ENCODE measurements at places on chromosomes 2 and 18.

DNA sequence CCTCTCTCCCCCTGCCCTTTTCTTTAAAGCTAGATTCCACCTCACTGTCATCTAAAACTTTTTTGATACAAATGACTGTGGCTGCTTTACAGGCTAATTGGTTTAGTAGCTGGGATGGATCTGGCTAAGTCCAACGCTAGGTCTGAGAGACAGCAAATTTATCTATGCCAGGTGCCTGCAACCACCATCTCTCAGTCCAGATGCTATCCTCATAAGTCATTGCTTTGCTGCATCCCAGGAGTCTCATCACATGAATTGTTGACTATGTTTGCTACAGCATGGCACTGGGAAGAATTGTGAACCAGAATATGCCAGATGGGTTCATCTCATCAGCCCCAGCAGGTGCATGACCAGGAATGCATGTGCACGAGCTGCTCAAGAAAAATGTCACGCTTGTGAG is 100.0 kb upstream of the PID1 start:
- no peak for DNase-seq

DNA sequence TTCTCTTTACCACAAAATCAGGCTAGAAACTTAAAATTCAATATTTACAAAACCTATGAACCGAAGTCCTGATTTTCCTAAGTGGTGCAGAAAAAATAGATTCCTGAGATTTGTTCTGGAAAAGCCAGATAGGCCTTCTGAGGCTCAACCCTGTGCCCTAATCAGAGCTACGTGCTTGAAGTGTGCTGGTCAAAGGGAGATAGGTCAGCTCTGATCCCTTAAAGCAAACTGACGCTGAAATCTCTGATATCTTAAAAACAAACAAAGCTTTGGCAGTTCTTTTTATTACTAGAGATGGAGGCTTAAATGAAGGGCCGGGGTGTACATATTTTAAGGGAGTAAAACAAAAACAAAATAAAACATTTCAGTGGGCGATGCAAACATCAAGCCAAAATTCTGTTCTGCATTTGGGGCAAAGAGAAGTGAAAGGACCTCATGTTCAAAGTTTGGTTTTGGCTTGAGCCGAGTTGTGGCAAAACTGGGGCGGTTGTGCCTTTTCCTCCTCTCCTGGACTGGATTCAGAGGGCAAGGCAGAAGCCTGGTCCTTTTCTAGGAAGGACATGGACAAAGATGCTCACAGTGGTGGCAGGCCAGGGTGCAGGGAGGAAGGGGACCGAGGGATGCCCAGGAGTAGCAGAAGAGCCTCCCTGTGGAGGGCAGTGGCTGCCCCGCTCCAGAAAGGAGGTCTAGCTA is 295.0 kb downstream of the CDCA7 start:
- DNase-seq, result no peak

GRCh38 chr2:100425107-100425506 is 7.6 kb upstream of the CHST10 start:
- DNase-seq, result no peak

DNA sequence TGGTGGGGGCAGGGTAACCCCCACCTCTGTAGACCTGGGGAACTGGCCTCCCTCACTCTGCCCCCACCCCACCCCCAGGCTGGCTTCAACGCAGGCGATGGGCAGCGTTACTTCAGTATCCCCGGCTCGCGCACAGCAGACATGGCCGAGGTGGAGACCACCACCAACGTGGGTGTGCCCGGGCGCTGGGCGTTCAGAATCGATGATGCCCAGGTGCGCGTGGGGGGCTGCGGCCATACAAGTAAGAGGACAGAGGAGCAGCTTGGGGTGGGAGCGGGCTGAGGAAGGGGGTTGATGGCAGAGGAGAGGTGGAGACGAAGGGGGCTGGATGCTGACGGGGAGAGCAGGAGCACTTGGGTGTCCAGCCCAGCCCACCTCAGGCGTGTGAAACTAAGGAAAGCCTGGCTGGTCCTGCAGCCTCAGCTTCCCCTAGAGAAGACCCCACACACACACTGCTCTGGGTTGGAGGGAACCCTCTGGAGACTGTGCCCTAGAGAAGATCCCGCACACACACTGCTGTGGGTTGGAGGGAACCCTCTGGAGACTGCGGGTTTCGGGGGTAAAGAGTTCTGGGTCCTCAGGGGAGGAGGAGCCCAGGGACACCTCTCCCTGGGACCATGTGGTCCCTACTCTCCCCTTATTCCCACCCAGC is 36.2 kb downstream of the SNED1 start:
- DNase-seq, result no peak

DNA sequence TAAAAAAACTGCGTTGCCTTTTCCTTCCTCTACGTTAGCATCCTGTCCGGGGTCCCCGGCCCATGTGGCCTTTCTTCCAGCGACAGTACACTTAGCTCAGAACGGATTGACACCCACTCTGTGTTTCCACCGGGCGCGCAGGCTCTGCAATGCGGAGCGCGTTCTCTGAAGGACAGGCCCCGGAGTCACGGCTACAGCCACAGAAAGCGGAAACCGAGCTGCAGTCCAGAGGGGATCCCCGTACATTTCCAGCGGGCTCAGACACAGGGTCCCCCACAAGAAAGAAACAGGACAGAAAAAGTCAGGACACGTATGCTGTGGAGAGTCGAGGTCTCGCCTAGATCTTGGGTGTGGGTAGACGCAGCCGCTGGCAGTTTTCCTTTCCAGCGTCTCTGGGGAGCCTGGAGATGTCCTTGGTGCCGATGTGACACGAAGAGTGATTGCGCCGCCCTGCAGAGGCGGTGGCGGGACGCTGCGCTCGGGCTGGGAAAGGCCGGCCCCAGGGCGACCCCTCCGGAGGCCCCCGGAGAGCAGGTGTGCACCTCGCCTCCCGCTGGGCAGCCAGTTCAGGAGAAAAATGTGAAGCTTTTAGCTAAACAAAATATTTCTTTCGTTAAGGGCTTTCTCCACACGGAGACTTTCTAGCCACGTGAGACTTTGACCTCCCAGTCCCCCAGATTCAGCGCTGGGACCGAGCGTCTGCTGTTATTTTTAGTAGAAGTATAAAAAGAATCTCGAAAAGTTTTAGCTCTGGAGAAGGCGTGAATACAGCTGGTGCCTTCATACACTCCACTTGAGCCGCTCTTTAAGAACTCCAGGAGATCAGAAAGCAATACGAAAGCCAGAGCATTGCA is 1.3 kb upstream of the ACKR3 start:
- DNase-seq, result peak; percentile 28

DNA sequence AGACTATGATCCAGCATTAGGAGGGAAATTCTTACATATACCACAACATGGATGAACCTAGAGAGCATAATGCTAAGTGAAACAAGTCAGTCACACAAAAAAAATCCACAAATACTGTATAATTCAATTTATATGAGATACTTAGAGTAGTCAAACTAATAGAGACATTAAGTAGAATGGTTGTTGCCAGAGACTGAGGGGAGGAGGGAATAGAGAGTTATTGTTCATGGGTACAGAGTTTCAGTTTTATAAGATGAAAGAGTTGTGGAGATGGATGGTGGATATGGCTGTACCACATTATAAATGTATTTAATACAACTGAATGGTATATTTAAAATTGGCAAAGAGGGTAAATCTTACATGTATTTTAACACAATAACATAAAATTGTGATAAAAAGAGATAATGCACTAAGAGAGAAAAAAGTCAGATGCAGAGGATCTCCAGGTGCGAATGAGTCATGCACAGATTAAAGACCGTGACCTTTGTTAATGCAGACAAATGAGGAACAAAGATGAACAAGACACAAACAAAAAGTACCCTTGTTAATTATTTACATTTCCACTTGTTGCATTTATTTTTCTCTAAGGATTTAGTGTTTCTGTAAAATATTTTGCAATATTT is 541.7 kb upstream of the MEX3C start:
- DNase-seq, result no peak

GRCh38 chr18:79610461-79611039 is 69.1 kb upstream of the CTDP1 start:
- DNase-seq, result no peak

DNA sequence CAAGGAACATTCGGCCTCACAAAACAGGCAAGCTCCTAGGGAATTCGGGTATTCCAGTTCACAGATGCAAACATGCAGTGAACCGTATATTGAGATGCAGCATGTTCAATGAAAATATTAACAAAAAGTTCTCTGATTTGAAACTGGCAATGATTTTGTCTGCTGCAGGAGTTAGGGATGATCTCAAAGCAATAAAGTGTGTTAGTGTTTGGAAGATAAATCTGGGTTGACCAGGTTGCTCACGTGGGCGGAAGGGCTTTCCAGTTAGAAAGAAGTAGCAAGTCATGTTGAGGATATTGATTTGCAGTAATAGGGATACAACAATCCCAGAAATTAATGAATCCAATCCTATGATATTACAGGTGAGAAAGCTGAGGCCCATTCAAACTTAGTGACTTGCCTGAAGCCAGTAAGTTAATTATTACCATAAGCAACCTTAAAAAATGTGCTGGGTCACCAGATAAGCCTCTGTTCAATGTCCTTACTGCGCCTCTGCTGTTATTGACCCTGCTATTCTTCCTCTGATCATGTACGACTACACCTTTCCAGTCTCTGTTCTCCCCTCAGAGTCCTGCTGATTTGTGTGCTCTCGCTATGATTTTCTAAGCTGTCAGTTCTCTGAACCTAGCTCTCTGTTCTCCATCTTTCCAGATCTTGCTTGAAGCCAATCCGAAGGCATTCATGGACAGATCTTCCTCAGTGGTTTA is 370.8 kb downstream of the DSEL start:
- DNase-seq, result no peak

DNA sequence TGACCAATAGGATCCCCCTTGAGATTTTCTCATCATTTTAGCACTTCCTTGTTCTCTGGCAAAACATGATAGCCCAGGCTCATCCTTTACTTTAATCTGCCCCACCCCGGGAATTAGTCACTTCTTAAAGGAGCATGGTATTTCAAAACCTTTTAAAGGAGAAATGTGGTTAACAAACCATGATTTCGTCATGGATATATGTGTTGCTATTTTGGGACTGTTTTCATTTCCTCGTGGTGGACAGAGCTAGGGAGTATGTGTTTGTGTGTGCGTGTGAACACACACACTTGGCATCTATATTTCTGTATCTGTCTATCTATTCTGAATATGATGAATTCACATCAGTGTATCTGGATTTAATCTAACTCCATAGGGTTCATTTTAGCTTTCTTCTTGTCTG is 128.1 kb downstream of the BIRC6 start:
- DNase-seq, result no peak

DNA sequence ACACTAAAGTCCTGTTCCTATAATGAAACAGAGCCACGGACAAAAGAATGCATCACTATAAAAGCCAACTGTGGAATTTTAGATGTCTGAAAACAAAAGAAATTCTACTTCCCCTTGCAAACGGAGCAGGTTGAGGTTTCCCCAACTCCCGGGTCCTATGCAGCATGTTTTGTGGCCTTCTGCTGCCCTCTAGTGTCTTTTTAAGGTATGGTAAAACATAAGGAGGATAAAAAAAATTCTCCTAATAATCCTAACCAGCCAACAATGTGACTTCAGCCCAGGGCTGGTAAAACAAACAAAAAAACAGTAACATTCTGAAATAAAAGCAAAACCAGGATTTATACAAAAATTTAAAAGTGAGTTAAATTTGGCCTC is 539.5 kb downstream of the NRXN1 start:
- peak; percentile 12 for DNase-seq

- DNase-seq, result no peak
Observed at GRCh38 chr2:135317375-135317774, 213.6 kb downstream of the ZRANB3 start.

- no peak for DNase-seq
Observed at GRCh38 chr2:56589835-56590234, 406.0 kb downstream of the CCDC85A start.

DNA sequence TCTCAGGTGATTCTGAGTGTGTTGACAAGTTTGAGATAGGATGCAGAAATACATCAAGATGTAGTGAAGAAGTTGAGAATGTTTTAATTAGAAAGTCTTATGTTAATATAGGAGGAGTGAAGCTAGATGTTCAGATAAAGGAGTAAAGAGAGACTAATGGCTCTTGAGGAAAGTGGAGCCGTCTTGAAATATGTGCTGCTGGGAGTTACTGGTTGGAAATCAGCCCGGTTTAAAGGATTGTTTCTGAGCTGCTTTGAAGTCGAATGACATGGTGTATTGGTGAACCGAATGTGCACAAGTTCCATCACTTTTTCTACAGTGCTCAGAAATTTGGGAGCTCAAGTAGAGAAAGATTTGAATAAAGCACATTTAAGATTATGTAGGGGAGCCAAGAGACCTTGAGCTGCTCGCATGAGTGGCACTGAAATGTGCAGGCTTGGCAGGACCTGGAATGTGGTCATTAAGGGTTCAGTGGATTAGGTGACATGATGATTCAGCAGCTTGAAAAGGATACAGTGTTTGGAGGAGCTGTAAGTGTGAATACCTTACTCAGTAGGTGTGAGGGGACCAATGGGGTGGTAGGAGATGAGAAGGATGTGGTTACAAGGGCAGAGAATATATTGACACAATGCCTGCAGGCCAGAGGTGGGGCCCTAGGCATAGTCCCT is 68.6 kb downstream of the CAB39 start:
- DNase-seq, result peak; percentile 40

DNA sequence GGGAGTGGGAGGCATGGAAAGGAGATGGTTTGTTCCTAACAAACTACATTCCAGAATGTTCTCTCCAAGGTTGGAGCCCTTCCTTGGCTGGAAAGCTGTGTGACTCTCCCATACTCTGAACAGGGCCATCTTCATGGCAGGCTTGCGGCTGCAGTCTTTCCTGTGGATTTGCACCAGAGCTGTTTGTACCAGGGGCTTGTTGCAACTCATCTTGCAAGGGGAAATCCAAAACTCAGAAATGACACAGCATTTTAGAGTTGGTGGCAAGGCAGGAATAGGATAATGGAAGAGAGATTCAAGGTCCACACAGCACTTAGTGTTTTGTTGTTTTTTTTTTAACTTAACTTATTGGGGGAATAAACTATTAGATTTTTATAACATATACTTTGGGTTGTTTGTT is 73.7 kb upstream of the ZNF516 start:
- DNase-seq, result no peak

GRCh38 chr2:121099329-121100290 is 185.4 kb downstream of the TFCP2L1 start:
- DNase-seq, result no peak

DNA sequence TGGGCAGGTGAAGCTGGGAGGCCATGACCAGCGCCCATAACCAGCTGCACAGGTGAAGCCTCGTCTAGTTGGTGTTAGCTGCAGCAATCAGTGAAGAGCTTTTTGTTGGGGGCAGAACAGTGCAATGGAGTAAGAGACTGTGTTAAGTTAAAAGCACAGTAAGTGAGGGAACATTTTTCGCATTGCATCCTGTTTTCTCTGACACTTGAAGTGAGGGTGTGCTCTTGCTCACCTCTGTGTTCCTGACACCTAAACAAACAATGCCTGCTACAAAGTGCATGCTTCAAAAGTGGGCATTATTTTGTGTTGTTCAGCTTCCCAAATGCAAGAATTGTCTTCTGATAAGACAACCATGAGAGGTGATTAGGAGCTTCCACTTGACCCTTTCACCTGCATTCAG is 324.0 kb upstream of the ACVR2A start:
- no peak for DNase-seq

GRCh38 chr2:239666855-239667376 is 266.1 kb upstream of the HDAC4 start:
- DNase-seq, result no peak

- peak; percentile 42 for DNase-seq
Observed at GRCh38 chr2:42086500-42086953, 38.7 kb downstream of the PKDCC start.

GRCh38 chr2:212926940-212927339 is 224.5 kb downstream of the IKZF2 start:
- no peak for DNase-seq
